Retinal pigment epithelial cell (primary cell): ENCODE measurements at places on chromosomes 5 and 9.

DNA sequence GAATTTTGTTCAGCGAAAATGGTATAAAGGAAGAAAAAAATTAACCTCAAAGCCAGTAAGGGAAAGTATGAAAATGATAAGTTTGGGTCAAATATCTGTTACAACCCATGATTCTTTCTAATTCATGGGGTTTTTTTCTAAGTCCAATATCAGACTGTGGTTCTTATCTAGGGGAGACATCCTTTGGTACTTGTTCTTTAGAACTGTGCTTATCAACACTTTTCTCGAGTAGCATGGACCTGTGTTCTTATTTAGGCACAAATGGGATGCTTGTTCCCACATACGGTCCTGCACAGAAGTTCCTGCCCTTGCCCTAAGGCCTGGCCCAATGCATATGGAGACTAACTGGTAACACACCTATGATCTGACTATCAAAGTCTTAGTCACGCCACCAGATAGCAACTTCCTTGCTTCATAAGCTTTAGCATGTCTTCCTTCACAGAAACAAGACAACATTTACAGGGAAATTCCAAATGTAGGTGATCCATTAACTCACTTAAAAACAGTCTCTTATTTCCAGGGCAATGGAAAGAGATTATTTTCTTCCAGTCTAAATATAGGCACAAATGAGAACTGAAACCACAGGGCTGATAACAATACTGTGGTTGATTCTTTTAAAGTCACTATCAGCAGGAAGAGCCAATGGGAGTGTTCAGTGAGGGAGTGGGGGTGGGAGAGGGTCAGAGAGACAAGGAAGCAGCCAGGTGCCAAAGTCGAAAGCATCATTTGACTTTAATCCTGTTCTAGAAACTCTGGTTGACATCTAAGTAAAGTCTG is 268.8 kb upstream of the ANKRD55 start:
- no peak for DNase-seq

- DNase-seq, result no peak
These were observed 213.4 kb downstream of the LURAP1L start for GRCh38 chr9:12988258-12988657.

- no peak for DNase-seq
These were observed 59.6 kb downstream of the BARX1 start for GRCh38 chr9:93895535-93895934.

GRCh38 chr9:18075253-18075952 is 398.6 kb upstream of the ADAMTSL1 start:
- no peak for DNase-seq

- no peak for DNase-seq
These were observed 31.1 kb upstream of the STXBP1 start for GRCh38 chr9:127580879-127581475.

- DNase-seq, result no peak
These were observed 15.3 kb upstream of the CD180 start for GRCh38 chr5:67211926-67212325.

GRCh38 chr5:129120158-129120581 is 25.6 kb downstream of the ISOC1 start:
- no peak for DNase-seq

DNA sequence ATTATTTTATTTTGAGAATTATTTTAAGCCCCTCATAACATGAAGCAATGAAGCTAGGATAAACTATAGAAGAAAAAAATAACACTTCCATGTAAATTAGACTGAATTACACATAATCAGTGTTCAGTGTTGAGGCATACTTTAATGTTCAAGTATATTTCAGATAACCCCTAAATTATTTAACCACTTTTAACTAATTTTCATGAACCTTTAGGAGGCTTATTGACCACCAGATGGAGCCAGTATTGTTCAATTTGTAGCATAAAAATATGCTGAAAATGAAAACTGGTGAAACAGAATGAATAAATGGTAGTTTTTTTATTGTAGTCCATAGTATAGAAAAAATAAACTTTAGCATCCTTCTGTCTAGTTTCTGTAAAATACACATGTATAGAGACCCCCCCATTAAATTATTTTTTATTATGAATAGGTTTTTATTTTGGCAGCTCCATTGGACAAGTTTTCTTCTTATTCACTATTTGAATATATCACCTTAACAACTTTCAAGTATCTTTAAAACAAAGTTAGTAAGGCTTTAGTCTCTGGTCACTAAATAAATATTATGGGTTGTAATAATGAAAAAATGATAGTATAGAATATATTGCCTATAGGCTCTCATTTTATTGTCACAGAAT is 190.1 kb downstream of the CWC27 start:
- no peak for DNase-seq

GRCh38 chr5:78215972-78216371 is 78.5 kb downstream of the AP3B1 start:
- DNase-seq, result no peak

DNA sequence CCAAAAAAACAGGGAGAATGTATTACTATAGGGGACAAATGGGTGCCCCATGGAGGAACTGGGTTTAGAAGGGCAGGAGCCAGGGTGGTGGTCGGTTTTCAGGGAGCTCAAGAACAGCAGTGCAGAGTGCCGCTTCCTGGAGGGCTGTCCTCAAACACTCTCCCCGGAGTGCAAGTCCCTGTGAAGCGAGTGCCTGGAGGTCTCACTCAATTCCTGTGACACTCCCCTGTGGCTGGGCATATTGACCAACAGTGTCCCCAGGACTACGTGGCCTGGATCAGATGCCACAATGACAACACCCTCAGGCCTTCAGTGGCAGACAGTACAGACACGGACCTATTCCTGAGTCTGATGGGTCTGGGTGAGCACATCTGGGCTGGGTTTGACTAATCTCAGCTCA is 412.1 kb upstream of the IRX2 start:
- no peak for DNase-seq

- DNase-seq, result no peak
These were observed 161.6 kb downstream of the C5orf15 start for GRCh38 chr5:133806847-133807246.

DNA sequence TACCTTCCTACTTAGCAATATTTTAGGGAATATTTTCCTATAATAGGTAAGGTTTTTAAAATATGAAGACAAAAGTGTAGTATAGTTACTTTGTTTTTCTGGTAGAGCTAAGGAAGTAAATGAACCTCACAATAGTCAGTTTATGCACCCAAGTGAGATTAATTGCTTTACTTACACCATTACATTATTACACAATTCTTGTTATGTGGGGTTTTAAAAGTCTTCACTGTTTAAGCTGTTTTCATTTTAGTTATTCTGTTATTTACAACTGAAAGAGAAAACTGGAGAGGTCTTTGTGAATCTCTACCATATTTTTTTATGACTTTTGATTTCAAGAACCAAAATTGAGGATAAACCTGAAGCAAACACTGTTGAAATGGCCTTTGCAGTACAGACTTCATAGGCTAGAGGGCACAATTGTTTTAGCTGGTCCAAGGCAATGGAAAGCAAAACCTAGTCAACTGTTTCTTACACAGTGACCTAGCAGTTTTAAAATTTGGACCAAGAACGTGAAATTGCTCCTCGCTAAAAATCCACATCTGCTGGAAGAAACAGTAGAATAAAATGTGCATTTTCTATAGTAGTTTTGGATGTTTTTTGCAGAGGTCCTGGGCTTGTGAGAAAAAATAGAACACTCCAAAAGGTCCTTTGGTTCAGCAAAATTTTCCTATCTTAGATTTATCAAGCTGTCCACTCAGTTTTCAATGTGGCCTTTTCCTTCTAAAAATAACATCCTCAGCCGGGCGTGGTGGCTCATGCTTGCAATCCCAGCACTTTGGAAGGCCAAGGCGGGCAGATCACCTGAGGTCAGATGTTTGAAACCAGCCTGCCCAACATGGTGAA is 66.4 kb upstream of the FER start:
- DNase-seq, result no peak
